Kidney tubule cell (primary cell): ENCODE measurements at places on chromosomes 3 and 15.

- no peak for DNase-seq
Observed at GRCh38 chr3:128320551-128321340, 145.9 kb downstream of the DNAJB8 start.

DNA sequence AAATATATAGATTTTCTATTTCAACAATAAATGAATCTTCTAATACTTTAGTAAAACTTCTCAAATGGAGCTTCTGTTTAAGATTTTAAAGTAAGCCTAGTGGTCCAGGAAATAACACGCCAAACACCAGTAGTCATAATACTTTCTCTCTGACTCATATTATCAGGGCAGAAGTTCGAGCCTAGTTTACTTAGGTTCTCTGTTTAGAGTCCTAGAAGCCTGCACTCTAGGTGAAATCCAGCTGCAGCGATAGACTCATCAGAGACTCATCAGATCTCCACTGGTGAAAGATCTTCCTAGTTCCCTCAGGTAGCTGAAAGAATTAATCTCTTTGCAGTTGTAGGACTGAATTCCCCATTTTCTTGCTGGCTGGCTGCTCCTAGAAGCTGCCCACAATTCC, 552.5 kb upstream of the ROBO2 start:
- peak; percentile 82 for DNase-seq

- peak; percentile 49 for DNase-seq
Observed at GRCh38 chr15:96320107-96320506, 10.4 kb upstream of the NR2F2 start.

DNA sequence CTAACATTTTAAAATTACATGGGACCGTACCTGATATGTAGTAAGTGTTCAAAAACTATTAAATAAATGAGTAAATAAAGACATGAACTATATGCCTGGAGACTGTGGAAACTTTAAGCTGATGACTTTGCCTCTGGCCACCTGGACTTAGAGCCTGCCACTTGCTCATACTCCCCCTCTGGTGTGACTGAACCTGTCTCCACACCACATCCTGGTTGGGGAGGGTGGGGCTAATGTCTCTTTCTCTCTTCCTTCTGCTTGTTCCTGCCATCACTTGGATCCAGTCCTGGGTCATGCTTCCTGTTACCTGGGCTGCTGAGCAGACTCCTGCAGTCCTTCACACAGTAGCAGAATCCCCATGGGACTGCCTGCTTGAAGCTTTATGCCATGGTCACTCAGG, 8.2 kb upstream of the TMEM158 start:
- DNase-seq, result peak; percentile 32

DNA sequence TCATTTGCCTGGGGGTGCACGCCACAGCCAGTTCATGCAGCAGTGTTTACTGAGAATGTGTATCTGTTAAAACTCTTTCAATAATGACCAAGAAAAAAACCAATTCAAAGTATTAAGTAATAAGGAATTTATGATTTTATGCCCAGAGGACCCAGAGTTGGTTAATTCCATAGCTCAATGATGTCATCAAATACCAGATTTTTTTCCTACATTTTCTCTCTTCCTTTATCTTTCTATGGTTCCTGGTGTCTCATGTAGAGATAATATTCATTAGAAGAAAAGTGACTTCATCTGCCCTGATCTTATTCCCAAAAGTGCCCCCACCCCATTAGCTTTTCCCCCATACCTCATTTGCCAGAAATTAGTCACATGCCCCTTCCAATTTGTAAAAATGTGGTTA, 44.6 kb upstream of the LMCD1 start:
- no peak for DNase-seq

- no peak for DNase-seq
Observed at GRCh38 chr3:25481386-25481785, 53.3 kb downstream of the RARB start.

DNA sequence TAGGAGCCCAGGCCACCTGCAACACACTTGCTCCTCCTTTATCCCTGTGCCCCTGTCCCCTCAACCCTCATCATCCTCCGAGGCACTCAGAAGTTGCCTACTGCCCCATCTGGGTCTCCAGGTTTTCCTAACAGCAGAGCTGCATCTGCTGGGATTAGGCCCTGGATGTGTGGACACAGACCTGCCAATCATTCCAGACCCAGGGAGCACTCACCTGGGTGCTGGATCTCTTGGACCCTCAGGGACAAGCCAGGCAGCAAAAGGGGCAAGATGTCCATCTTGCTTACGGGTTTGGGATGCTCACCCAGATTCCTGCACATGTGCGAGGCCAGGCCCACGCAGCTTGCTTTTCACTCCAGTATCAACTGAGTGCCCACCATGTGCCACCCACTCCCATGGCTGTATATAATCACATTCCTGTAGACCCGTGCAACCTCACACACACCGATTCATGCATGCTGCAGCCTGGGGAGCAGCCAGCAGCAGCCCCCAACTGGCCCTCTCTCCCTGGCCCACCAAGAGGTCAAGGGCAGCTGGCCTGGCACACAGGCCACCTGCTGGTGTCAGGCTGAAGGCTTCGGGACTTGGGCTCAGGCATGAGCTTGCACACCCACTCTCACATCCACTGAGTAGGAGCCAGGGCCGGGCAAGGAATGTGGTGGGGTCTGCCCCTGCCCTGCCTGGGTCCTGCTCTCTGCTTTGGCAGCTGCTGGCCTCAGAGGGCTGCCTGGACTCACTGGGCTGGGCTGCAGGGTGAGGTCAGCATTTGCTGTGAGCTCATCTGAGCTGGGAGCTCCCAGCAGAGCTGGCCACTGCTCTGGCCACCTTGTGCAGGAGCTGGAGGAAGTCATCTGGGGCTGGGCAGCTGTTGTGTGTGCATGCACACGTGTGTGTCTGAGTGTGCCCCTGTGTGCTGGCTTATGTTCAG, 14.9 kb downstream of the PRKCD start:
- DNase-seq, result no peak

- no peak for DNase-seq
Observed at GRCh38 chr3:30180310-30181177, 425.9 kb upstream of the TGFBR2 start.
